Psoas muscle (tissue), 8 donors: ENCODE measurements at places on chromosomes 5 and 9. TPM values are rescaled to one million over a fixed set of nuclear protein-coding genes. Genes with fewer than 3 reads are reported as not detected.

KLHL3 gene
- 0.86 TPM for total RNA-seq

CDH9 gene
- not detected for total RNA-seq

FOXD4L4 gene
- not detected for total RNA-seq

ORM2 gene
- total RNA-seq: not detected

SLC35A4 gene
- total RNA-seq: 129 TPM

CCIN gene
- not detected for total RNA-seq

SLC27A4 gene
- 10.4 TPM for total RNA-seq

CMYA5 gene
- 1,174 TPM for total RNA-seq

PCDHGB2 gene
- 1.2 TPM for total RNA-seq

PCDHB15 gene
- total RNA-seq: 1.0 TPM

MYO10 gene
- total RNA-seq: 10.0 TPM

SLC45A2 gene
- total RNA-seq: not detected

EDIL3 gene
- 0.91 TPM for total RNA-seq

FRMD3 gene
- total RNA-seq: 27.5 TPM

ADAMTSL2 gene
- 0.71 TPM for total RNA-seq

ZNF454 gene
- 0.41 TPM for total RNA-seq

TRIM36 gene
- not detected for total RNA-seq

ANKH gene
- 69.2 TPM for total RNA-seq

SH3GL2 gene
- total RNA-seq: not detected

WDR38 gene
- total RNA-seq: not detected

MYOT gene
- total RNA-seq: 1,288 TPM

DPYSL3 gene
- total RNA-seq: 58.5 TPM

IZUMO3 gene
- not detected for total RNA-seq

EIF4EBP3 gene
- 116 TPM for total RNA-seq

DOK3 gene
- total RNA-seq: 2.4 TPM

THBS4 gene
- total RNA-seq: 59.2 TPM
